ENCODE measurements at places on chromosomes 13 and 19.

- DNase-seq: no peak
Measured at GRCh38 chr19:51466723-51467122, 8.5 kb upstream of the SIGLEC8 start.

- DNase-seq: no peak
Measured at GRCh38 chr13:26007261-26008125, 44.3 kb downstream of the SHISA2 start.

- DNase-seq: no peak
Measured at GRCh38 chr13:42258747-42259146, 13.2 kb upstream of the AKAP11 start.

- no peak for DNase-seq
Measured at GRCh38 chr19:5191091-5191490, 149.5 kb downstream of the PTPRS start.

DNA sequence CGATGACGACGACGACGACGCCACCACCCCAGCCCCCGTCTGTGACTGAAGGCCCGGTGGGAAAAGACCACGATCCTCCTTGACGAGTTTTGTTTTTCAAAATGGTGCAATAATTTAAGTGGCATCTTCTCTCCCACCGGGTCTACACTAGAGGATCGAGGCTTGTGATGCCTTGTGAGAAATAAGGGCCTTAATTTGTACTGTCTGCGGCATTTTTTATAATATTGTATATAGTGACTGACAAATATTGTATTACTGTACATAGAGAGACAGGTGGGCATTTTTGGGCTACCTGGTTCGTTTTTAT, 2.5 kb downstream of the KLF2 start:
- DNase-seq: no peak

- DNase-seq: no peak
Measured at GRCh38 chr13:99580500-99581268, 79.4 kb downstream of the TM9SF2 start.

DNA sequence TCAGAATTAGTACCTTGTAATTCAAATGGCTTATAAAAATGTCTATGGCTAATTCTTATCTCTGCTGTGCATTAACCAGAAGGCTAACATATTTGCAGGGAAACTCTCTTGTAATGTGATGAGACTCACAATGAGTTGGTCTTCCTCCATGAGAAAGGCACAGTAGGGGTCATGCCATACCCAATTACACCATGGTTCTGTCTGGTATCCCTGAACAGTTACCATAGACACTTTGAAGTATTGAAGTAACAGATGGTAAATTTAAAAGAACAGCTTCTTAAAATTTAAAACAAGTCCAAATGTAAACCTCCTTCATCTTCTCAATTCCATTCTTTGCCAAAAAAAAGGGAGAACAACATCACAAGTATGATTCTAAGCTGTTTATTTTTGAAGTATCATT, 22.6 kb upstream of the SLAIN1 start:
- DNase-seq: no peak

DNA sequence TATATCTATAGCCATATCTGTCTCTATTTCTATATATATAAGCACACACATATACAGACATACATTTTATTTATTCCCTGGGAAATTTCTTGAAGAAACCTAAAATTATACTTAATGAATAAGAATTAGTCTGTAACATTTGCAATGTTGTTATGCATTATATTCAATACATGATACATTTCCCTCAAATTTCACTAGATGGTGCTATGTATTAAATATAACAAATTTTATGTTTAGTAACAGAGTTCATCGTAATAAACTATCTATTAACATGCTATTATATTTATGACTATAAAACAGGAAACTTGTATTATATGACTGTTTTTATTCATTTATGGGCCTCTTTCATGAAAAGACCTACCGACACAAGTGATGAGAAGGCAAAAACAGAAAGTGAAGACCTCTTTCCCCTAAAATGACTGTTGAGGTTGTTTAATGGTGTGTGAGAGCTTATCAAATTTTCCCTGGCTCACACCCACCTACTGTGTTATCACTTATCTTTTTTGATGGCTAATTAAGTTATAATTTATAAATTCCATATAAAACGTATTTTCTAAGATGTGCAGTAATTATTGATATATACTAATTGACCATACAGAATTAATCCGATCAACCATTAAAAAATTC, 881.9 kb downstream of the SLITRK6 start:
- peak; percentile 68 for DNase-seq

- no peak for DNase-seq
Measured at GRCh38 chr19:38389957-38390924, 1.7 kb downstream of the SPRED3 start.

GRCh38 chr13:42420304-42420703, 148.4 kb downstream of the AKAP11 start:
- no peak for DNase-seq

GRCh38 chr13:76723551-76724232, 162.5 kb downstream of the KCTD12 start:
- DNase-seq: no peak

DNA sequence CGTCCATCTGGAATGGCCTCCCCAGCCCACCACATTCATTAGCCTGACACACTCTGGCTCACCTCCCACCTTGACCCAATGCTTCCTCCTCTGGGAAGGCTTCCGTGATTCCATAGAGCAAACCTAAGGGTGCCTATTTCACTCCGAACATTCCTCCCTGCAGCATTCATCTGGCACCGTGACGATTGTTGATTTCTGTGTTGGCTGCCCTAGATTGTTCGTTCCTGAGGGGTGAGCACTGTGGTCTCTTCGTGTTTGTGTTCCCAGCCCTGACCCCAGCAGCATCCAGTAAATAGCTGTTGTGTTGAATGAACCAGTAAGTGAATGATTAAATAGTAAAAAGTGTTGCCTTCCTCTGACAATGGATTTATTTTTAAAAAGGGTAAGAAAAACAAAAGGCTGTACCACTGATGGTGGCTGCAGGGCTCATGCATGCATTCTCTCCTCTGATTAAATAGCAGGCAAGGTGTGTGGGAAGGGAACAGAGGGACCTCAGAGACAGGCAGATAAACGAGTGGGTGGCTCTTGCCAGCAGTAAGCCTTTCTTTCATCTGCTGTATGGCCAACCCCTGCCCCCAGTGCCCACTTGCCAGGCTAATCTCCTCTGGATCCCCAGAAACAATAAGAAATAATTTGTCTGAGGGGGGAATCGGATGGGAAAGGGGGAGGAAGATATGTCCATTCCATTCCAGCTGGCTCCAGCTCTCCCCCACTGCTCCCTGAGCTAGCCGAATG, 48.4 kb upstream of the CACNA1A start:
- DNase-seq: no peak

DNA sequence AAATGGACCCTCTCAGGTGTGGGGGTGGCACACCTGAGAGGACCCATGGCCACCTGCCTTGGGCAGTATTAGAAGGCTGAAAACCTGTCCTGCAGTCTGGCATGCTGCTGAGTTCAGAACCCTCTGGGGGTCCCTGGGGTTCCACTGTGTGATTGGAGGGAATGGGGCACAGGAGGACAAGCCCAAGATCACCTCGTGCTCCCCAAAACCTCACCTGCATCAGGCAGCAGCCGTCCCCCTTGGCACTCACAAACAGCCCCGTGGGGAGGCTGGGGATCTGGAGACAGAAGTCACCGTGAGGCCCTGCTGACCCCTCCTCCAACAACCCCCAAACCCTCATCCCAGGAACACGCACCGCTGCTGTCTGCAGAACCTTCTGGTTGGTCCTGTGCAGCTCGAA, 14.5 kb downstream of the F2RL3 start:
- DNase-seq: no peak

- no peak for DNase-seq
Measured at GRCh38 chr13:29540799-29541198, 54.7 kb downstream of the SLC7A1 start.
